ENCODE measurements at places on chromosomes 4 and X. TPM values are rescaled to one million over a fixed set of nuclear protein-coding genes. Genes with fewer than 3 reads are reported as not detected.

The IL1RAPL1 gene
- 0.46 TPM for total RNA-seq

DNA sequence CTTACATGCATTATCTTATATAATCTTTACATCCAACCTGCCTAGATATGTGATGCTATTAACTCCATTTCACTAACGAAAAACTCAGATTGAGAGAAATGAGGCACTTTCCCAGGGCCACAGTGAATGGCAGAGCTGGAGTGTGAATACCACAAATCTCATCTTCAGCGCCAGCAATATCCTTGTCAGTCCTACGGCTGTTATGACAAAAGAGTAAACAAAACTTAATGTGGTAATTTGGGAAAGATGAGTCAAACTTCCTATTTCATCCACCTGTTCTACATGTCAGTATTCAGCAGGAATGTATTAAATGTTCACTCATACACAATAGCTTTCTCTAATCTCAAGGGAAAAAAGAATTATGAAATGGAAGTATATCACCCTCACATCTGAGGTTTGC lies 56.9 kb downstream of the FAT1 start:
- peaks cover 6% of the 10 kb centered on the region for H3K36me3 ChIP-seq
- H3K4me1 ChIP-seq: peaks cover 48% of the 10 kb centered on the region
- H3K27ac ChIP-seq: peak overlapping the region; percentile 70
- DNase-seq: no peak

The CT83 gene
- not detected for total RNA-seq

The CITED1 gene
- 0.66 TPM for total RNA-seq

All from esophagus muscularis mucosa (tissue), 4 donors.